ENCODE measurements at places on chromosomes 4 and X.

DNA sequence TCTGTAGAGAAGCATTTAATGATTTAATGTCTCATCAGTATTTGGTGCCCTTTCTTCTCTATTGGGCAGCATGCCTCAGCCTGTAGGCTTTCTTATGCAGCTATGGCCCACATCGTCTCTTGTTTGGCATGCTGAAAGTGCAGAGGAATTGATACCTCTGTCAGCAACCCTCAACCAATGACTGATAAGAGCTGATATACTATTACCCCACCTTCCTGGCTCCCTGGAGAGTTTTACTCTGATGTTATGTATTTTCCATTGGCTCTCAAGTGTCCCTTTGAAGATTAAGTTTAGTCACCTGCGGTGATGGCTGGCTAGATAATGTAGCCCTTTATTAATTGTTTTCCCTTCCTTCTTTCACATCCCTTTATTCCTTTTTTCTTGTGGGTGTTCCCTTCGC is 41.2 kb upstream of the PDHA2 start:
- DNase-seq: no peak

GRCh38 chr4:120703908-120704307 is 218.6 kb downstream of the PRDM5 start:
- no peak for DNase-seq

- no peak for DNase-seq
Observed at GRCh38 chr4:170497112-170497511, 407.4 kb upstream of the AADAT start.

DNA sequence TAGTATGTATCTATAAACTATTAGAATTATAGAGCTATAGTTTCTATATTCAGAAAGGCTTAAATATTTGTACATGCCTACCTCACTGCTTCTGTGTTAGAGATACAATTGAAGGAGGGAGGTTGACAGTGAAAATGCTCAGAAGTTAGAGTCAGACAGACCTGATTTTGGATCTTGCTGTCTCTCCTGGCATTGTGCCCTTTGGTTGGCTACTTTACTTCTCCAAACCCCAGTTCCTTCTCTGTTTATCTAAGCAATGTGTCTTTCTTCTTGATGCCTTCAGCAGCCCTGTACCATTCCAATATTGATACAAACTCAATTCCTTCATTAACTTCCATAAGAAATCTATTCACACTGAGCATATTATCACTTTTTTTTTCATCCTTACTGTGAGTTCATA is 28.7 kb downstream of the CCNG2 start:
- no peak for DNase-seq

DNA sequence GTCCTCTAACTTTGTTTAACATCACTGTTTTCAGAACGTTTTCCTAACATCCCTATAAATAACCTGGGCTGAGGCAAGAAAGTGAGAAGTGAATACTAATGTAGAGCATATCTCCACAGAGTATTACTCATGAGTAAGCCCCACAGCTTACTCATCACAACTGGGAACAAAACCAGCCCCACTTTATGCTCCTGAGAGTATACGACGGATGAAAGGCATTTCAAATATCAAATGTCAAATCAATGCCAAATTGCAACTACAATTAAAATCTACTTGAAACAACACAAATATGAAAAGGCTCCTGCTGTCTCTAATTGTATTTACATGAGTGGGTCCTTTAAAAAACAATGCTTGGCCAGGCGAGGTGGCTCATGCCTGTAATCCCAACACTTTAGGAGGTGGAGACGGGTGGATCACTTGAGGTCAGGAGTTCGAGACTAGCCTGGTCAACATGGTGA is 41.2 kb downstream of the SH3RF1 start:
- DNase-seq: no peak

- no peak for DNase-seq
Observed at GRCh38 chr4:155603360-155603891, 63.2 kb upstream of the GUCY1A1 start.

- DNase-seq: no peak
Observed at GRCh38 chr4:40311811-40312346, 23.3 kb upstream of the CHRNA9 start.

DNA sequence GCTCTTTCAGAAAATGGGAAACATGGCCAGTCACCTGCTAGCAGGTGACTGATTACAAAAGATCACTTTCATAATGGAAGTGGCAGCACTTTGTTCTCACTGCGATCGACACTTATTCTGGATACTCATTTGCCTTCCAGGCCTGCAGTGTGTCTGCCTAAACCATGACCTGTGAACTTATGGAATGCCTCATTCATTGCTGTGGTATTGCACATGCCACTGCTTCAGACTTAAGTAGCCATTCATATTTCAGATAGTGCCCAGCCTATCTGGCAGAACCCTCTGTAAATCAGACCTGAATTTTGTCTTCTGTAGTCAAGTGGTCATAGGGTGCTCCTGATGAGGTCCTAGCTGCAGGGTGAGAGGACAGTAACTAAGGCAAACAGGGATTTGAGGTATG is 23.3 kb upstream of the MGST2 start:
- DNase-seq: no peak

GRCh38 chr4:105998171-105999063 is 103.1 kb downstream of the NPNT start:
- DNase-seq: no peak

All from NCI-H1048 (cell line).